CD4-positive, alpha-beta T cell treated with Interleukin-15 for 4 hours (primary cell): ENCODE measurements at places on chromosomes 7 and 10.
A peak's percentile ranks its signal among the peaks of the same experiment; 100 is the strongest.

DNA sequence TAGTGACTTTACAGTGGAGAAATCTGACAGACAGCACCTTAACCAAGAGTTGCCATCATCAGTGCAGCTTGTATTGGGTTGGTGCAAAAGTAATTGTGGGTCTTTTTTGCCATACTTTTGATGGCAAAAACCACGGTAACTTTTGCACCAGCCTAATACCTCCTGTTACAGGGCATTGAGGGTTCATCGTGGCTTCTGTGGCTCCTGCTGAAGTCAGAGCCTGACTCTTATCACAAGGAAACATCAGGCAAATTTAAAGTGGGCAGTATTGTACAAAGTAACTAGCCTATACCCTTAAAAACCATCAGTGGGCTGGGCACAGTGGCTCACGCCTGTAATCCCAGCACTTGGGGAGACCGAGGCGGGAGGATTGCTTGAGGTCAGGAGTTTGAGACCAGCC is 117.4 kb downstream of the HECW1 start:
- no peak for DNase-seq

DNA sequence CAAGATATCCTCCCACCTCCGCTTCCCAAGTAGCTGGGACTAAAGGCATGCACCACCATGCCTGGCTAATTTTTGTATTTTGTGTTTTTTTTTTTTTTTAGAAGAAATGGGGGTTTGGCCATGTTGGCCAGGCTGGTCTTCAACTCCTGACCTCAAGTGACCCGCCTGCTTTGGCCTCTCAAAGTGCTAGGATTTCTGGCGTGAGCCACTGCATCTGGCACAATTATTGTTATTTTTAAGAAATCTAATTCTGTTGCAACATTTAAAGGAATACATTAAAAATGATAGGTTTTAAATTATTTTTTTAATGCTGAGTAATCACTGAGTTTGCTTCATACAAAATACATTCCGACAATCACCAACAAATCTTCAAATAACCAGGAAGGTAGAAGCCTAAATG is 178.1 kb upstream of the SEMA3E start:
- DNase-seq = no peak

GRCh38 chr10:22934726-22935125 is 6.9 kb downstream of the ARMC3 start:
- DNase-seq = no peak

GRCh38 chr10:95289003-95289920 is 1.5 kb downstream of the PDLIM1 start:
- no peak for DNase-seq

DNA sequence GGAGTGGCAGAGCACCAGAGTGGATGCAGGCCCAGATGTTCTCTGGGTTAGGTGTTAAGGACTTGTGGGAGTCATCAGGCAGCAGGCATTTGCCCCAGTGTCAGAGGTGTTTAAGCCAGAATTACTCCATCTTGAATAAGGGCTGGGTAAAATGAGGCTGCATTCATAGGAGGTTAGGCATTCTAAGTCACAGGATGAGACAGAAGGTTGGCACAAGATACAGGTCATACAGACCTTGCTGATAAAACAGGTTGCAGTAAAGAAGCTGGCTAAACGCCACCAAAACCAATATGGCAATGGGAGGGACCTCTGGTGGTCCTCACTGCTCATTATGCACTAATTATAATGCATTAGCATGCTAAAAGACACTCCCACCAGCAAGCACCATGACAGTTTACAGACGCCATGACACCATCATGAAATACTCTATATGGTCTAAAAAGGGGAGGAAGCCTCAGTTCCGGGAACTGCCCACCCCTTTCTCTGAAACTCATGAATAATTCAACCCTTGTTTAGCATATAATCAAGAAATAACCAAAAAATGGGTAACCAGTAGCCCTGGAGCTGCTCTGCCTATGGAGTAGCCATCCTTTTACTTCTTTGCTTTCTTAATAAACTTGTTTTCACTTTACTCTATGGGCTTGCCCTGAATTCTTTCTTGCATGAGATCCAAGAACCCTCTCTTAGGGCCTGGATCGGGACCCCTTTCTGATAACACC is 882 bp upstream of the LRRC61 start:
- peak; percentile 75 for DNase-seq

DNA sequence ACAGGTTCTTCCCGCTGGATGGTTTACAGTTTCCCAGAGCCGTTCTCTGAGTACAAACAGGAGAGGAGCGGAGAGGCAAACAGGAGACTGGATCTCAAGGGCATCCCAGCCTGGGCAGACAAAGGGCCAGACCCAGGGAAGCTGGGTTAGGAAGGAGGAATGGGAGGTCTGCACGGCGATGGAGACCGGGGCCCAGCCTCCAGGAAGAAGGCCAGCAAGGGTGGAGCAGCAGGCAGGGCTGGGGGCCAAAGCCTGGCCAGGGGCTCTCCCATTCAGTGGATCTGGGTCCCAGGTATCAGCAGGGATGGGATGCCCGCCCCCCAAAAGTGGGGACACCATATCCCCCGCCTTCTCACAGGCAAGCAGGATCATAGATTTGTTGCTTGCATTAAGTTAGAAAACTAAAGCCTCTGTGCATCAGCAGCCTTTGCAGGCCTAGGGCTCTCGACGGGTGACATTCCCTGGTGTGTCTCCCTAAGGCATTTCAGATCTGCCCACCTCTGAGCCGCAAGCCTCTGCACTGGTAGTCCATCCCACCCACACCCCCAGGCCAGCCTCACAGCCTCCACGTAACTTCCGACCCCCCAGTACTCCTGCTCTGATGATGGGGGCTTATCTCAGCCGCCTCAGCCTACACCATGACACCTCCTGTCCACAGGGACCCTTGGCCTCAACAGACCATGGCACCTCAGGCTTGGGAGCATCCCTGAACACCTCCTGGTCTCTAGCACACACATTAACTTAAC is 59.9 kb downstream of the TNS3 start:
- no peak for DNase-seq

DNA sequence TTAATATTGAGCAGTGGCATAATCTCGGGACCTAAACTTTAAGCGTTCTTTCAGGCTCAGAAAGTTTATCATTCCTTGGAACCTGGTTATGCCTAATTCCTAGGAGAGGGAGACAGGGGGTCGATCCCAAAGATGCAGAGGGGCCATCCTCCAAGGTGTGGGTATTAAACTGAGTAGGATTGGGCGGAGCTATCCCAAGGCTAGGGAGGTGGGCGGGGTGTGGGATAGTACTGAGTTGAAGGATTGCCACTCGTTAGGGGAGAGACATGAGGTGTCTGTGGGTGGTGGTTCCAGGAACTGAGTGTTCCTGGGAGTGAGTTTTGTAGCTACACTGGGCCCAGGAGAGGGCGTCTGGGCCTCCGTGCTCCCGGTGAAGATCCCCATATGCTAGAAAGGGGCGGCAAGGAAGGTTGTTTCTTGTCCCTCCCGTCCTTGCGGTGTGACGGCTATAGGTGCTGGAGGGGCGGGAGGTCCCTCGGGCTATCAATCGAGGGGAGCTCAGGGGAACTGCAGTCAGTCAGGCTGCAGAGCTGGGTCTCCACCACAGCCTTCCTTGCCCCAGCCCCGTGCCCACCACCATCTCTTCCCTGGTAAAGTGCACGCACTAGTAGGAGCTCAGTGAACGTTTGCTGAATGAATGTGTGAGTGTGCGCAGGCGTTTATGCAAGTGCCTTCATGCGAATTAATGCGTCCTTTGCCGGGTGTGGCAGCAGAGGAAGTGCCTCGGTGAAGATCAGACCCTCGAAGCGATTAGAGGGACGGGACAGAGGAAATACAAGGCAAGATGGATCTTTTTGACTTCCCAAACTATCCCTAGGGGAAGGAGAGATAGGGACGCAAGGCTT is 3.0 kb upstream of the HMX2 start:
- peak; percentile 14 for DNase-seq
